ENCODE measurements at places on chromosomes 6 and 20.

DNA sequence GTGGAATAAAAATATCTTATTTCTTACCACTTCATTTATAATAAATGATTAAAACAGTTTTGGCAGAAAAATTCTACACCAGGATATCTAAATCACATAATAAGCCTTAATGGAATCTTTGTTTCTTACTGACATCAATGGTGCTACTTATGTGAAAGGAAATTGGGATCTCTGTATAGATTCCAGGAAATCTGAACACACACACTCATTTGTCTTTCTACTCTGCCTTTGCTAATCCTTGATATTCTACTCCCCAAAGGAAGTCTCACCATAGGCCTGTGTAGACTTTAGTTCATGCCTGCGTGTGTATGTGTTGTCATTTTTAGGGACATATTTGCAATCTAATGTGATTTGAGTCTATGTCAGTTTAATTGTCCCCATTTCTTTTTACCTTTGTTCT, 7.9 kb downstream of the ADGRB3 start:
- DNase-seq, result no peak

DNA sequence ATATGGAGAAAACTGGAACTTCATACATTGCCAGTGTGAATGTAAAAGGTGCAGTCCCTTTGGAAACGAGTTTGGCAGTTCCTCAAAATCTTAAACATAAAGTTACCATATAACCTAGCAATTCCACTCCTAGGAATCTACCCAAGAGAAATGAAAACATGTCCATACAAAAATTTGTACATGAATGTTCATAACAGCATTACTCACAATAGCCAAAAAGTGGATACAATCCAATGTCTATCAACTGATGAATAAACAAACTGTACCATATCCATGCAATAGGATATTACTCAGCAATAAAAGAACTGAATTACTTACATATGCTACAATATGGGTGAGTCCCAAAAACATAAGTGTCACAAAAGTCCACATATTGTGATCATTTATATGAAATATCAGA, 48.7 kb upstream of the ERVFRD-1 start:
- DNase-seq, result no peak

- DNase-seq, result no peak
Observed at GRCh38 chr6:105374010-105374420, 28.9 kb downstream of the PREP start.

- DNase-seq, result no peak
Observed at GRCh38 chr20:33575282-33575681, 85.4 kb downstream of the CBFA2T2 start.

- DNase-seq, result no peak
Observed at GRCh38 chr20:49231471-49231870, 12.3 kb downstream of the DDX27 start.

GRCh38 chr20:60812561-60812960, 439.5 kb upstream of the CDH4 start:
- no peak for DNase-seq

DNA sequence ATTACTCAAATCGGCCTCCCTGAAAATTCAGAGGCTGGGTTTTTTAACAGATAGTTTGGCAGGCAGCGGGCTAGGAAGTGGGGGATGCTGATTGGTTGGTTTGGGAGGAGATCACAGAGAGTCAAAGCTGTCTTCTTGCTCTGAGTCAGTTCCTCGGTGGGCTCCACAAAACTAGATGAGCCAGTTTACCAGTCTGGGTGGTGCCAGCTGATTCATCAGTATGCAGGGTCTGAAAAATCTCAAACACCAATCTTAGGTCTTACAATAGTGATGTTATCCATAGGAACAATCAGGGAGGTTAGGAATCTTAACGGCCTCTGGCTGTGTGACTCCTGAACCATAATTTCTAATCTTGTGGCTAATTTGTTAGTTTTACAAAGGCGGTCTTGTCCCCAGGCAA, 190.7 kb downstream of the C6orf118 start:
- no peak for DNase-seq

GRCh38 chr20:4320291-4320690, 304.9 kb upstream of the RNF24 start:
- DNase-seq, result no peak

DNA sequence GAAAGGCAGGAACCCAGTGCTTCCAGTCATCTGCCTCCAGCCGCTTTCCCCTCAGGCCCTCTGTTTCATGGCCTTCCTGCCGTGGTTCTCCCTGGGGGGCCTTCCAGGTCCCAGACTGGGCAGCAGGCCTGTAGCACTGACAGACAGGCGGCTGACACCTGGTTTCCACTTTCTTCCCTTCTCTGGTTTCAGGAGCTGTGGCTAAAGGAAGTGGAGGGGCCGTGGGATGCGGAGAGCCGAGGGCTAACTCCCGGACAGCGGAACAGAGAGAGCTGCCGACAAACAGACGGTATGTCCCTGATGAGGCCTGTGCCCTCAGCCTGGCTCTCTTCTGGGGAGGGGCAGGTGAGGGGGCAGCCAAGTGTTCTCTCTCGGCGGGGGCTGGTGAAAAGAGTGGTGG, 12.5 kb downstream of the LRRC73 start:
- no peak for DNase-seq

DNA sequence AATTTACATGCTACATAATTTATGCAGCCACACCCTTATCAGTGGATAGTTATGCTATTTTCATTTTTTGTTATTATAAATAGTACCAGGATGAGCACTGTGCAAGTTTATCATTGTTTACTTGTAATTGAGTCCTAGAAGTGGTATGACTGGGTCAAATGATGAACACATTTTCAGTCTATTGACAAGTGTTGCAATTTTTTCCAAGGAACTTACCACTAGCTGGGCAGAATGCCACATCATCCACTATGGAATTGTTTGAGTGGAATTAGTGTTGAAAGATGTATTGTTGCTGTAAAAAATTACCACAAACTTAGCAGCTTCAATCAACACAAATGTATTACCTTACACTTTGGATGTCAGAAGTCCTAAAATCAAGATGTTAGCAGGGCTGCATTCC, 38.1 kb upstream of the OPN5 start:
- no peak for DNase-seq

GRCh38 chr20:19344341-19344740, 131.9 kb downstream of the SLC24A3 start:
- DNase-seq, result no peak

- no peak for DNase-seq
Observed at GRCh38 chr6:98566126-98566525, 268.2 kb upstream of the POU3F2 start.
